Upper lobe of right lung (tissue), 1 donor: ENCODE measurements at places on chromosomes 16 and 17.

GRCh38 chr16:31087971-31088370 lies 772 bp downstream of the PRSS53 start:
- no peaks in the 10 kb centered on the region for H3K4me1 ChIP-seq
- no peaks in the 10 kb centered on the region for H3K27me3 ChIP-seq
- no peak for DNase-seq

- no peaks in the 10 kb centered on the region for H3K4me1 ChIP-seq
- DNase-seq, result no peak
- no peaks in the 10 kb centered on the region for H3K36me3 ChIP-seq
- no peak overlapping the region for H3K4me3 ChIP-seq
Measured at GRCh38 chr17:79108870-79109269, 34.2 kb downstream of the ENGASE start.

GRCh38 chr17:50203604-50204345 lies 2.3 kb upstream of the COL1A1 start:
- no peak overlapping the region for H3K4me3 ChIP-seq
- H3K27me3 ChIP-seq, result peaks cover 13% of the 10 kb centered on the region
- no peak overlapping the region for H3K27ac ChIP-seq
- no peaks in the 10 kb centered on the region for H3K36me3 ChIP-seq
- no peak for DNase-seq
- H3K4me1 ChIP-seq, result peaks cover 9% of the 10 kb centered on the region

DNA sequence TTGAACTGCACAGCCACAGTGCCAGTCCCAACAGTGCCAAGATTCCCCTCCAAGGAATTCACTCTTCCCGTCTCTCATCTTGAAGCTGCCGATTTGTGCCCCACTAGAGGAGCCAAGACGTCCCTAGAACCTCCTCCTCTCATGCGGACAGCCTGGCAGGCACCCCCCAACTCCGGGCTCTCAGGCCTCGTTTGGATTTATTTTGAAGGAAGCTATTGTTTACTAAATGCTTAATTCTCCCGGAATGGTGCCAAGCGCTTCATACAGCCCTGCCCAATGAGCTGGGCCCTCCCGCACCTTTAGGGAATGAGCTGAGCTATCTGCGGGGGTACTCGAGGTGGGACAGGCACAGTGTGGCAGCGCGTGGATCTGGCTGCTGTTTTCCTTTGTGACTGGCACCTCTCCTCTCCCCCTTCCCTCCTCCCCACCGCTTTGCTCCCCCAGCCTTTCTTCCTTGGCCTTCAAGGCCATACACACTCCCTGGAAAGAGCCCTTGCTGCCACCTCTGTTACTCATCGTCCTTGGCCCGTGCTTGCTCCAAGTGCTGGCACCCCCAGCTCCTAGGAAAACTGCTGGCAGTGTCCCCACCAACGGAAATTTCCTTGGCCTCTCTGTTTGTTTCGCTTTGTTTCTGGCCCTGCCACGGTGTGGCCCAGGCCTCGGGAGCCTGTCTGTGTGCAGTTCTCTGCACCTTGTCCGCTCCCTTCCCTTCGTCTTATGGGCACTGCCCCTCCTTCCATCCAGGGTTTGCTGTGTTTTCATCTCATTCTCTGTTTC lies 49.9 kb upstream of the CDR2 start:
- no peak for DNase-seq
- H3K4me1 ChIP-seq, result no peaks in the 10 kb centered on the region
- H3K27ac ChIP-seq, result peak overlapping the region; percentile 78
- H3K27me3 ChIP-seq, result no peaks in the 10 kb centered on the region
- peaks cover 40% of the 10 kb centered on the region for H3K36me3 ChIP-seq

- no peaks in the 10 kb centered on the region for H3K36me3 ChIP-seq
- H3K4me1 ChIP-seq, result no peaks in the 10 kb centered on the region
- no peaks in the 10 kb centered on the region for H3K27me3 ChIP-seq
- no peak overlapping the region for H3K27ac ChIP-seq
- no peak for DNase-seq
Measured at GRCh38 chr17:66417300-66417719, 114.9 kb downstream of the PRKCA start.

DNA sequence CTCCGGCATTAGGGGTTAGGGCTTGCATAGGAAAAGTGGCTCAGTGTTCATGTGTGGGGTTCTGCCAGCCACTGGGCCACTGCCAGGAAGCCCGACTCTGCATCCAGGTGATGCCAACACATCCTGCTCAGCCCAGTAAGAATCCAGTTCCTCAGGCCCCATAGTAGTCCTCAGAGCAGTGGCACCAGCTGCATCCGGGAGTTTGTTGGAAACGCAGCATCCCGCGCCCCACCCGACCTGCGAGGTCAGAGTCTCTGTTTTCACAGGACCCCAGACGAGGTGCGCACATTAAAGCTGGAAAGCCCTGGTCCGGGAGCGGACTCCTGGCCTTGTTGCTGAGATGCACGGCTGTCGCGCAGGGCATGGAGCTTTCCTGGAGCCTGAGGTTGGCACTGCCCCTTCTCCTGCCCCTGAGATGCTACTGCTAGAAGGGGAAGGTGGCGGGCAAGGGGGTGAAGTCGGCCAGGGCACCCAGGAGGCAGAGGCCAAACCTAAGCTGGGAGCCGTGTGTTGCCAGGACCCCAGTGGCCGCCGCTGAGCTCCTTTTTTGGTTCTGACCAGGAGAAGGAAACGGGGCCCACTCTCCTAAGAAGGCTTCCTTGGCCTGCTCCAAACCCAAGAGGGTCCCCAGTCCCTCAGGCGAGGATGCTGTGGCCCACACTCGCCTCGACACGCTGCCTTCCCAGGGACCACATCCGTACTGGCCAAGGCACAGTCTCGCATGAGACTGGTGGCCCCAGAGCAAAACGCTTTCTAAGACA lies 44.4 kb downstream of the NOS2 start:
- H3K27me3 ChIP-seq, result no peaks in the 10 kb centered on the region
- no peak overlapping the region for H3K27ac ChIP-seq
- peak; percentile 52 for DNase-seq
- H3K4me1 ChIP-seq, result no peaks in the 10 kb centered on the region
- H3K36me3 ChIP-seq, result no peaks in the 10 kb centered on the region
- H3K4me3 ChIP-seq, result no peak overlapping the region

DNA sequence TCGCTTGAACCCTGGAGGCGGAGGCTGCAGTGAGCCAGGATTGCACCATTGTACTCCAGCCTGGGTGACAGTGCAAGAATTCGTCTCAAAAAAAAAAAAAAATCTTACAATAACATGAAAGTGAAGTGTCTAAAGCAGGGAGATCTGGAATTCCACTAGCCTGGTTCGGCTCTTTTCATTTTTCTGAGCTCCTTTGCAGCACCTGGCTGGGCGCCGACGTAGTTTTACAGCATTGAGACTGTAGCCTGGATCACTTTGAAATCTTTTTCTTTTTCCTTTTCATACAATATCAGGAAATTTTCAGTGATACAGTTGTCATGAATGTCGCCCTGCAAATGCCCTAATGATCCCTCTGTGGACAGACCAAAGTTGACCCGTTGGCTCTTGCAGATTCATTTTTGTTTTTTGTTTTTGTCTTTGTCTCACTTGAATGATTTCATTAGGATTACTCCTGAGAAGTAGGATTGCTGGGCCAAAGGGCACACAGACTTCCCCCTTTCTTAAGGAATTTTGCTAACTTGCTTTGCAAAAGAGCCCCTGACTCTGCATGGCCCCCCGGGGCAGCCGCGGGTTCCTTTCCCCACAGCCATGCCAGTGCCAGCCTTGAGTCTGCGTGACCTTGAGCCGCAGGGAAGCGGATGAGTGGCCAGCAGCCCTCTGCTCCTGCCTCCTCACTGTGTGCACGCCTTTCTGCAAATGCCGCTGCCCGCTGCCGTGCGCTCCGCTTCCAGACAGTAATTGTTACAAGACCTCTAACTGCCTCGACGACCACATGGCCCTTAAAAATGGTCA lies 28.0 kb downstream of the CRISPLD2 start:
- H3K36me3 ChIP-seq, result peaks cover 28% of the 10 kb centered on the region
- H3K27me3 ChIP-seq, result no peaks in the 10 kb centered on the region
- H3K4me3 ChIP-seq, result no peak overlapping the region
- H3K4me1 ChIP-seq, result no peaks in the 10 kb centered on the region
- H3K27ac ChIP-seq, result no peak overlapping the region
- no peak for DNase-seq

- H3K36me3 ChIP-seq, result no peaks in the 10 kb centered on the region
- H3K4me1 ChIP-seq, result no peaks in the 10 kb centered on the region
- no peaks in the 10 kb centered on the region for H3K27me3 ChIP-seq
- H3K27ac ChIP-seq, result no peak overlapping the region
Measured at GRCh38 chr17:63162406-63163157, 196.5 kb downstream of the TANC2 start.
